PC-9 (cell line): ENCODE measurements at places on chromosomes 7 and 10.

DNA sequence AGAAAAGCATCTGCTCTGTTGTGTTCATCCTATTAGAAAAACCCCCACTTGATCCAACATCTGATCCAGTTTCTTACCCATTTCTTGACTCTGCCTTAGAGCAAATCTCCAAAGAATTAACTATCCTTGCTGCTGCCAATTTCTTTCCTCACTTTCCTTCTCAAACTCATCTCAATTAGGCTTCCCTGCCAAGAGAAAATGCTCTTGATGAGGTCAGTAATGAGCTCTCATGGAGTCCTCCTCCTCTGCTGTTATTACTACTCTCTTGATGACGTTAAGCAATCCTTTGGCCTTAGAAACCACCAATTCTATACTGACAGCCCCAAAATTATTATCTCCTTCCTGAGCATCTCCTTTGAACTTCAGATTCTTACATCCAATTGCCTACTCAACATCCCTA is 162.0 kb upstream of the FAM13C start:
- DNase-seq, result no peak
- peaks cover 4% of the 10 kb centered on the region; the same call in 1 of the 2 replicates for H3K27me3 ChIP-seq
- no peaks in the 10 kb centered on the region for H3K4me1 ChIP-seq
- no peaks in the 10 kb centered on the region for H3K36me3 ChIP-seq
- no peak overlapping the region for H3K27ac ChIP-seq
- H3K4me3 ChIP-seq, result no peak overlapping the region

- no peak for DNase-seq
- H3K4me3 ChIP-seq, result no peak overlapping the region
- H3K4me1 ChIP-seq, result no peaks in the 10 kb centered on the region
These were observed 190.8 kb downstream of the GATA3 start for GRCh38 chr10:8245131-8245813.

DNA sequence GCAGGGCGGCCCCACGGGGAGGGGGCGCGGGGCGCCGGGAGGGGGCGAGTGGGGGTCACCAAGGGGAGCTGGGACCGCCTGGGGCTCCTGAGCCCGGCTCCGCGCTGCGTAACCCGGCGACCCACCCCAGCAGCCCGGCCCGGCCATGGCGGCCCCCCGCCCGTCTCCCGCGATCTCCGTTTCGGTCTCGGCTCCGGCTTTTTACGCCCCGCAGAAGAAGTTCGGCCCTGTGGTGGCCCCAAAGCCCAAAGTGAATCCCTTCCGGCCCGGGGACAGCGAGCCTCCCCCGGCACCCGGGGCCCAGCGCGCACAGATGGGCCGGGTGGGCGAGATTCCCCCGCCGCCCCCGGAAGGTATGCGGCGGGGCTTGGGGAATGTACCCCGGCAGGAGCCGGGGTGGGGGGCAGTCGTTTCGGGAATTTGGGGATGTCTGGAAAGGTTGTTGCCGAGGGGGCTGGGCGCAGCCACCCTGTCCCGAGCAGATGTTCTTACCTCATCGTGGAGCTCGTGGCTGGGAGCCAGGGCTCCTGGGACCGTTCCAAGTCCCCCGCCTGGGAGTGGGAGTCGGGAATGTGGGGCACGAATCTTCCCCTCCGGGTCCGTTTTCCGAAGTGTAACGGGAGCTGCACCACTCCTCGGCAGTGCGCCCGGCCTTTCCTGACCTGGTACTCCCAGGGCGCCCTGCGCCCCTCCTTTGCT is 431 bp downstream of the ZYX start:
- peak overlapping the region; percentile 74 for H3K4me3 ChIP-seq
- peaks cover 26% of the 10 kb centered on the region for H3K4me1 ChIP-seq
- DNase-seq, result no peak
- H3K36me3 ChIP-seq, result peaks cover 13% of the 10 kb centered on the region; the same call in 1 of the 2 replicates
- no peaks in the 10 kb centered on the region for H3K27me3 ChIP-seq

DNA sequence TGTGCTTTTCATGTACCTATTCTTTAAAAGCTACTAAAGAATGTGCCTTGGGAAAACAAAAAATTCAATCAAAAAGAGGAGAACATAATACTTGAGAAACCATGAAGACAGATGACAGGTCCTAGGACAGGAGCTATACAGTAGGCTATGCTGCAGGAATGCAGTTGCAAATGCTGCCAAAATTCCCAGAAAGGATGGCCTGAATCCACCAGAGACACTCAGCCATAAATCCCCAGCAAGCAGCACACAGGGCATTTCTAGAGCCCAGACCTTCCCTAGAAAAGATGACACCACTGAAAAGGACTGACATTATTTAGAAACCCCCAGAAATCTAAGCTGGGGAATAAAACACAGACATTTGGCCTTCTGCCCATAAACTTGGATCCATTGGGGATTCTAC is 237.3 kb downstream of the C7orf25 start:
- H3K4me1 ChIP-seq, result no peaks in the 10 kb centered on the region
- no peaks in the 10 kb centered on the region for H3K27me3 ChIP-seq
- no peak for DNase-seq
- H3K4me3 ChIP-seq, result no peak overlapping the region

DNA sequence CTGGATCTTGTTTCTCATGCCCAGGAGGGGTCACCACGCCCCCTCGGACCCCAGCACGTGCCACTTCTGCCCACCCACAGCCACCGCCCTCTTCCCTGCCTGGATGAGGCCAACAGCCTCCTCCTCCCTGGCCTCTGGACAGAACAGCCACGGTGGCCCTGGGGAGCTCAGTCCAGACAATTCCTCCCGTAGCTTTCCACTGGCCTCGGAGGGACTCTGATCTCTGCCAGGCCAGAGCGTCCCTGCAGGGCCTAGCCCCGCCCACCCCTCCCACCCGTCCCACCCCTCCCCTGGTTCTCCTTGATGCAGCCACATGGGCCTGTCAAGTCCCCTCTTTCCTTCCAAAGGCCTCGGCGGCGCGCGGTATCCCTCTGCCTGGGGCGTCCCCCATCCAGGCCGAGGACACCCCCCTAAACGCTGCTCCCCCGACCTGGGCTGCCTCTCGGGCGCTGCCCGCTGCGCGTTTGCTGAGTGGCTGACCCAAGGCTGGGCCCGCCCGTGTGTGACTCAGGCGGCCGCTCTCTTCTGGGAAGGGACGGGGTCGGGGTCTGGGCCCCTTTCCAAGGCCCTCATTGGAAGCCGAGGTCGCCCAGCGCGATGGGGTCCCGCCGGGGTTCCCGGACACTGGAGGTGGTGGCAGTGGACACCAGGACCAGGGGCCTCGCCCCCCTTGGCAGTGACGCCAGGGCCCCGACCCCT is 557 bp downstream of the TMEM120A start:
- no peak overlapping the region for H3K27ac ChIP-seq
- DNase-seq, result peak; percentile 63
- no peaks in the 10 kb centered on the region for H3K27me3 ChIP-seq
- H3K4me3 ChIP-seq, result peak overlapping the region; percentile 92
- peaks cover 28% of the 10 kb centered on the region for H3K4me1 ChIP-seq
- no peaks in the 10 kb centered on the region for H3K36me3 ChIP-seq

GRCh38 chr10:34816501-34817002 is 1.5 kb upstream of the PARD3 start:
- H3K27me3 ChIP-seq, result no peaks in the 10 kb centered on the region
- H3K36me3 ChIP-seq, result no peaks in the 10 kb centered on the region
- no peak overlapping the region for H3K27ac ChIP-seq
- peak; percentile 26 for DNase-seq

- DNase-seq, result no peak
- H3K27me3 ChIP-seq, result no peaks in the 10 kb centered on the region
- H3K4me3 ChIP-seq, result no peak overlapping the region
- H3K4me1 ChIP-seq, result no peaks in the 10 kb centered on the region
- H3K36me3 ChIP-seq, result no peaks in the 10 kb centered on the region
- H3K27ac ChIP-seq, result no peak overlapping the region
These were observed 252.7 kb downstream of the NEBL start for GRCh38 chr10:20644421-20644820.

GRCh38 chr10:7756360-7756992 is 31.3 kb downstream of the KIN start:
- no peak overlapping the region for H3K4me3 ChIP-seq
- H3K4me1 ChIP-seq, result no peaks in the 10 kb centered on the region
- H3K27ac ChIP-seq, result no peak overlapping the region
- H3K27me3 ChIP-seq, result no peaks in the 10 kb centered on the region
